ENCODE measurements at places on chromosomes 3 and 15.

- DNase-seq: no peak
Measured at GRCh38 chr15:75203017-75203907, 1.6 kb downstream of the C15orf39 start.

DNA sequence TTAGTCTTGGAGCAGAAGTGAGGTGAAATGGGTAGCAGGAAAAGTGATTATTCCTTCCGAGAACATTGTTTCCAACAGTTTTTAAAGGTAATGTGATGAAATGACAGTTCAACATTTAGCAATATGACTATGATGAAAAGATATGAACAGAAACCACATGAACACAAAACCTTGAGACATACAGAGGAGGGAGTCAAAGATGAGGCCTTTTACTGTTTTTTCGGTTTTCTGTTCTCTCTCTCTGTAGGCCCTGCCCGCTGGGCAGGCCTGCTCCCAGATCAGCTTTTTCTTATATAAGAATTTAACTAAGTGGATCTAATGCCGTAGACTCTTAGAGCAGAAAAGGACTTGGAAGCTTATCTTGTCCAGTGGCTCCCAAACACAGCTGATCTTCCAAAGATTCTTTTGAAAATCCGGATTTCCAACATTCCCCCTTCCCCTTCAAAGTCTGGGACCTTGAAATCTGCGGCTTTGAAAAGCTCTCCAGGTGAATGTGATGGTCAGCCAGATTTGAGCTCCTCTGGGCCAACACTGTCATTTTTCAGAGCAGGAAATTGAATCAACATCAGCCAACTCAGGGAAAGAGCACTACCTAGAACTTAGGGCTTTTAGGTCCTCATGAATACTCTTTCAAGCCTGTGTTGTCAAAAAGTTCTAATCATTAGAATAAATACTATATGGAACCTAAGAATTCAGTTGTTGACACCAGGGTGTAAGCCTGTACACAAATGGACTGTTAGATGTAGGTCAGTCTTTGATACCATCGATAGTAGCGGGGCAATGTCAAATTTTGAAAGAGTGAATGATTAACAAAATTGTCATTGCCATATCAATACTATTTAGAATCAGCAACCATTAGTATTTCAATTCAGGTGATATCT lies 372.7 kb downstream of the SHQ1 start:
- DNase-seq: no peak

DNA sequence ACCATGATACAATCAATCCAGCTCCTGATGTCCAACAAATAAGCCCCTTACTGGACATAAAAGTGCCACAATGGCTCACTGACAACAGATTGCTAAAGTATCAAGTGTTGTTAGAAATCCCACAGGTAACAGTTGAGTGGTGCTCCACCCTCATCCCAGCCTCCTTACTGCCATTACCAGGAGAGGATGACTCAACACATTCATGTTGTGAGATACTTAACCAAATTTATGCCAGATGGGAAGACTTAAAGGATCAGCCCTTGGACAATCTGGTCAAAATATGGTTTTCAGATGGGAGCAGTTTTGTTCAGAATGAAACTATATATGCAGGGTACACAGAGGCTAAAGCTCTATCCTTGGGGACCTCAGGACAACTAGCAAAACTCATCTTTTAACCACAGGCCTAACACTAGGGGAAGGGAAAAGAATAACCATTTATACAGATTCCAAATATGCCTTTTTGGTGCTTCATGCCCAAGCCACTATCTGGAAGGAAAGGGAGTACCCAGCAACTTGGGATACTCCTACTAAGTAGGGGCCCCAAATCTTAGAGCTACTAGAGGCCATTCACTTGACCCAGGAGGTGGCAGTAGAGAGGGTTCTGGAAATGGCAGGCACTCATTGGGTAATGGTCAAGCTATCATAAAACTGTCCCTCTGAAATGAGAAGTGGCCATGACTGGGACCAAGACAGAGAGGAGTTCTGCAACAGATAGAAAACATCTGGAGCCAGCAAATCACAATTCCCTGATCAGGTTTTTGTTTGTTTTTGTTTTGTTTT lies 6.9 kb upstream of the ZNF662 start:
- DNase-seq: no peak

- no peak for DNase-seq
Measured at GRCh38 chr3:62793946-62794345, 81.3 kb downstream of the CADPS start.

- DNase-seq: peak; percentile 67
Measured at GRCh38 chr15:35078221-35078915, 6.7 kb downstream of the NANOGP8 start.

- DNase-seq: no peak
Measured at GRCh38 chr3:184040010-184040409, 8.5 kb downstream of the HTR3D start.

GRCh38 chr3:195450731-195451229 lies 8.0 kb upstream of the ACAP2 start:
- DNase-seq: no peak

- no peak for DNase-seq
Measured at GRCh38 chr15:36796161-36796560, 216.7 kb downstream of the CDIN1 start.

DNA sequence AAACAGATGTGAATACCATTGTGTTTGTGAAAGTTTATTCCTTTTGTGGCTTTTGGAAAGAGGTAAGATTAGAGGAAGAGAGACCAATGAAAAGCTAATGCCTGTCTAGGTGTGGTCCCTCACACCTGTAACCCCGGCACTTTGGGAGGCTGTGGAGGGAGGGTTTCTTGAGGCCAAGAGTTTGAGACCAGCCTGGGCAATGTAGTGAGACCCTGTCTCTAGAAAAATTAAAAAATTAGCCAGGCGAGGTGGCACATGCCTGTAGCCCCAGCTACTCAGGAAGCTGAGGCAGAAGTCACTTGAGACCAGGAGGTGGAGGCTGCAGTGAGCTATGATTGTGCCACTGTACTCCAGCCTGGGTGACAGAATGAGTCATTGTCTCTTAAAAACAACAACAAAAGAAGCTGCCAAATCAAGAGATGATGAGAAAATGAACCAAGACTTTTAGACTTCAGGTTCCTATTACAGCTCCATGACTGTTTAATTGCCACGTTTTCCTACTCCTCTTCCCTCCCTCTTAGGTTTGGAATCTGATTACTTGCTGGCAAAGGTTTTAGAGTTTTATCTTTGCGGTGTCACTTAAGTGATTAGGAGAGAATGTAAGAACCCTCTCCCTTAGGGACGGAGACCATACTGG lies 68.7 kb downstream of the CGNL1 start:
- no peak for DNase-seq

GRCh38 chr15:39498629-39499028 lies 82.2 kb upstream of the THBS1 start:
- DNase-seq: no peak

GRCh38 chr3:130679218-130679617 lies 67.4 kb downstream of the PIK3R4 start:
- no peak for DNase-seq

GRCh38 chr15:69435985-69436384 lies 16.6 kb upstream of the RPLP1 start:
- peak; percentile 49 for DNase-seq

DNA sequence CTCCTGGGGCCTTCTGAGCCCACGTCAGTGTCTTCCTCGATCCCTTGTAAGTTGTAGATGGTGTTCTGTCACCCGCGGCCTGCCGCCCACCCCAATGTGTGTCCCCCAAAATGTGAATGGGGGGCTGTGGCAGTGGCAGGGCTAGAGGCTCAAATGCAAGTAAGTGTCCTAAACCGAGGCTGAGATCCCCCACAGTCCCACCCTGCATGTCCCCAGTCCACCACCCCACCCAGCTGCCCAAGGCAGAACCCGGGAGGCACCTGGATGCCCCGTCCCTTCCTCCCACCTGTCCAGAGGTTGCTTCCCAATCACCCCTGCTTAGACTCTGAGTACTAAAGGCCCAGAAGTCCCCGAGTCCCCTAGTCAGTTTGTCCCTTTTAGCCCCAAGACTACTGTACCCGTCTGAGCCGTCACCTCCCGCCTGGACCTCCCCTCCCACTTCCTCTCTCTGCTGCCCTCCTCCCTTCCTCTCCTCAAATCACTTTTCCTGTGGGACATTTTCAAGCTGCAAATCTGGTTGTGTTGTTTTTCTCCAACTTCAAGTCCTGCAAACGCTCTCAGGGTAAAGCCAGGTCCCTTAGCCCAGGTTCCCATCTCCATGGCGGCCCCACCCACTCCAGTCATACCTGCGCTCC lies 11.8 kb upstream of the PLXND1 start:
- DNase-seq: no peak

DNA sequence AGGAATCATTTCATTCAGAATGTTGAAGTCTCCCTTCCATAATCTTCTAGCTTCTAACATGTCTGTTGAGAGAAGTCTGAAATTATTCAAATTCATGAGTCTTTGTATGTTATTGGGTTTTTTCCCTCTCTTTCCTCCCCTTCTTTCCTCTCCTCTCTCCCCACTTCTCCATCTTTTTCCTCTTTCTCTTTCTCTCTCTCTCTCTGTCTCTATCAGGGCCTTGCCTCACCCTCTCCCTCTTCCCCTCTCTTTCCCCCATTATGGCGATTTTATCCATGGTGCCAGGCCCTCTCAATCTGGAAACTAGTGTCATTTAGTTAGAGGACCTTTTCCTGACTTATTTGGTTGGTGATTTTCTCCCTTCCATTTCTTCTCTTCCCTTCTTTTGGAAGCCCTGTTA lies 147.3 kb downstream of the SST start:
- DNase-seq: no peak

- DNase-seq: no peak
Measured at GRCh38 chr3:71119171-71119570, 464.4 kb downstream of the FOXP1 start.

- DNase-seq: no peak
Measured at GRCh38 chr3:157279237-157279636, 119.3 kb upstream of the CCNL1 start.

GRCh38 chr3:197226179-197226578 lies 72.2 kb downstream of the DLG1 start:
- no peak for DNase-seq

GRCh38 chr3:134576831-134577230 lies 74.0 kb downstream of the KY start:
- no peak for DNase-seq

DNA sequence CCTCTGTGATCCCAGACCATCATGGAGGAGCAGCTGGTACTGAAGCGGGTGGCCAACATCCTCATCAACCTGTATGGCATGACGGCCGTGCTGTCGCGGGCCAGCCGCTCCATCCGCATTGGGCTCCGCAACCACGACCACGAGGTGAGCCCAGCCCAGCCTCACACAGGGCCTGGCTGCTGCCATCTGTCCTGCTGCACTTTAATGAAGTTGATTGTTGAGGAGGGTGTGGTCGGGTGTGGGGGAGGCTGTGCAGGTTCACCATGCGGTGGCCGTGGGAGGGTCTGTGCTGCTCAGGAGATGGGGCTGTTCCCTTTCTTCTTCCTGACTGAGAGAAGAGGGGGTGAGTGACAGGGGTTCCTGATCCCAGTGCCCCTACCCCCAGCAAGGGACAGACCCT lies 30.6 kb downstream of the ACAD9 start:
- no peak for DNase-seq

GRCh38 chr3:3119393-3119851 lies 7.3 kb upstream of the TRNT1 start:
- DNase-seq: no peak

DNA sequence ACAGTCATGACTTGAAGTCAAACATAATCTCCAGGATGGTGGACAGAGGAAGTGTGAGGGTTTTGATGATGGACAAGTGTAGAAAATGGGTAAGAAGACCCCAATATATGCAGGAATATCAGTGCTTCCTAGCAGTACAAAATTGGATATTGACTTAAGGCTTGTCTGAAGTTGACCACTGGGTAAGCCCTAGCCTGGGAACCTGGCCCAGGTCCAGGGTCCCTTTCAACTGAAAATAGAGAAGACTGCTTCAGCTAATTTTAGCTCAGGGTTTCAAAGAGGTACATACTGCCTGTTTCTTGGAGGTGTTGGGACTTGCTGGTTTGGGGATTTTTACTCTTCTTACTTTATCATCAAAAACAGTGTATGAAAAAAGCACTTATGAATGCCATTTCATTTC lies 4.7 kb downstream of the NR1D2 start:
- DNase-seq: peak; percentile 22

DNA sequence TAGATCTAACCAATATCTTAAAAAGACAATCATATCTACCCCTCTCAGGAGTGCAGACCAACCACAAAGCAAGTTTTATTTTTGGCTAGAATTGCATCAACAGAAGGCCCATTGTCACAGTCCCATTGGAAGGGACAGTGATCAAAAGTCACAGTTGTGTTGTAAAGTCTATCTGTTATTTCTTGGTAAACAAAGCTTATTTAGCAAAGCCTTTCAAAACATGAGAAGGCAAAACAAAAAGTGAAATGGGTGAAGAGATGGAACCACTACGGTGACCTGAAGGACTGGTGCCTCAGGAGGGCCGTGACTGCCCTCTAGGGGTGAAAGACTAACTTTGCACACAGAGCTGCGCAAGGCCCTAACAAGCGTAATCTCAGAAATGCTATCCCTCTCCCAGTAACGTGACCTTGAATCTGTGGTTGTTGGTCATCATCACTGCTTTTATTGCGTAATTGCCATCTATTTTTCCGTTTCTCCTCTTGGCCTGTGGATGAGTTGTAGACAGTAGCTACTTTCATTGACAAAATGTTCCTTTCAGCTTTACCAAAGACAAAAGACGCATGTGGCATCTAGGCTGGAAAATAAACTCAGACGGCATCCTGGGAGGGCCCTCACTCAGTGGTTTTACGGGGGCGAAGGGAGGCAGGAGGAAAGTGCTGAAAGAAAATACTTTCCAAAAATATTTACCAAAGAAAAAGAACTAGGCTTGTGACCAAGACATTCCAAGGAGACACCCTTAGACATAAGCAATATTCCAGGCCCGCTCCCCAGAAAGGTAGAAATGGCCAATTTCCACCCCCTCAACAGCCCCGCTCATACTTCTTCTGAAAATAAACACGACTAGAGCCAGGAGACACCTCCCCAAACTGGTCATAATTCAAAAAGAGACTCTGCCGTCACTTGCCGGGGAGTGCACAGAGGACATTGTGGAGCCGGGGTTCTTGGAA lies 79.4 kb downstream of the FRMD4B start:
- peak; percentile 73 for DNase-seq

DNA sequence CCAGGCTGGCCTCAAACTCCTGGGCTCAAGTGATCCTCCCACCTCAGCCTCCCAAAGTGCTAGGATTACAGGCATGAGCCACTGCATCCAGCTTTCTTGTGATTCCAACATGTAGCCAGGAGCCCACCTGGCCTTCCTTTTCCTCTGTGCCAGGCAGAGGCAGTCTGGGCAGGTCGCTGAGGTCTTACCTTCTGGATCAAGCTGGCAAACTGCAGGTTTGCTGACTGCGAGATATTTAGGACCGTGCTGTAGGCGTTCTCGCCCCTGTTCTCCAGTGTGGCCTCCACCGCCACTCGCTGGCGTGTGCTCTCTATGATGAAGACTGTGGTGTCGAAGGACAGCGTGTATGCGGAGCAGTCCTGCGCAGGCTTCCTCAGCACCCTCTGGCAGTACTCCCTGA lies 42.5 kb downstream of the FEM1B start:
- no peak for DNase-seq

GRCh38 chr15:41881086-41881485 lies 12.8 kb downstream of the SPTBN5 start:
- DNase-seq: no peak
